ENCODE measurements at places on chromosomes 3 and 15.
A peak's percentile ranks its signal among the peaks of the same experiment; 100 is the strongest.

DNA sequence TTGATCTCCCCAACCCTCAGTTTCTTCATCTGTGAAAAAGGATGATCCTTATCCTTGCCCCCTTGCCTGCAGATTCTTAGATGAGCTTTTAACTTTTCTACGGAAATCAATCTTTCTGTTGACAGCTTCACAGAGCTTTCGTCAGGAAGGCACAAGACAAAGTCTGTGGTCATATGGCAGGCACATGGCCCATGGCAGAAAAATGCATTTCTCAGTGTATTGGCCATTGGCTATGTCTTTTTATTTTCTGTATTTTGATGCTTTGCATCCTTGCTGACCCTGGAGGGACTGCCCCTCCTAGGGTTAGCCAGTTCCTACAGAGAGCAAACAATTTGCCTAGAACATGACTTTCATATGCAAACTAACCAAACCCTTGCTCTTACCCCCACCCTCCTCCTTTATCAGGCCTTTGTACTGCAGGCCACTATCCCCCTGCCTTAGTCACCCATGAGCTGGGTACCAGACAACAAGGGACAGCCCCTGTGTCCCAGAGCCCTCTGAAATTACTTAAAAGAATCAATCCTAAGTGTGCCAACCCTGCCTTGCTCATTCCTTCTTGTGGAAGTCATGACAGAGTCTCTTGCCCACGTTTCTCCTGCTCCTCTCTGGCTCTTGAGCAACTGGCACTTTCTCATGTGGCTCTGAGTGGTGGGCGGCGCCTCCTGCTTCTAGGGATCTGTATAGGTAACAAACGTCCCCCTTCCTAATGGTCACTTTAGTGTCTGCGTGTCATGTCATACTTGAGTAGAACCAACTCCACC lies 24.1 kb upstream of the NOX5 start:
- no peak for DNase-seq

DNA sequence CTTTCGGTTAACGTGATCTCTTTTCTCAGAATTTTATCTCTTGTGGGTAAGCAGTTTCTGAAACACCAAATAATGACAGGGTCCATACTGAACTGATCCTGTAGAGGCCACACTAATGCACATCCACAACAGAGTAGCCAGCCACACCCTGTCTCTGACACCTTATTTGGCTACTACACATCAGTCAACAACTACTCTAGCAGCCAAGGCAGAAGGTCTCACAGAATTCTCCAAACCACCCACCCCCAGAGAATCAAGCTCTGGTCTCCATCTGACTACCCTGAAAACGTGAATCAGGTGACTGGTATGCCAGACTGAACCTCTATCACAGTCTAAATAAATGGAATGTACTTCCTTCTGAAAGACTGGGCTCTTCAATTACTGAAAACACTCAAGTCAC lies 38.0 kb downstream of the EDC3 start:
- DNase-seq: no peak

- DNase-seq: no peak
Measured at GRCh38 chr3:170868577-170869238, 1.3 kb downstream of the RPL22L1 start.

GRCh38 chr3:110533089-110533488 lies 538.5 kb upstream of the NECTIN3 start:
- no peak for DNase-seq

- DNase-seq: no peak
Measured at GRCh38 chr3:76815561-76815960, 224.3 kb upstream of the ROBO2 start.

- no peak for DNase-seq
Measured at GRCh38 chr3:62571916-62572315, 198.6 kb upstream of the FEZF2 start.

- no peak for DNase-seq
Measured at GRCh38 chr3:170869239-170869590, 780 bp downstream of the RPL22L1 start.

DNA sequence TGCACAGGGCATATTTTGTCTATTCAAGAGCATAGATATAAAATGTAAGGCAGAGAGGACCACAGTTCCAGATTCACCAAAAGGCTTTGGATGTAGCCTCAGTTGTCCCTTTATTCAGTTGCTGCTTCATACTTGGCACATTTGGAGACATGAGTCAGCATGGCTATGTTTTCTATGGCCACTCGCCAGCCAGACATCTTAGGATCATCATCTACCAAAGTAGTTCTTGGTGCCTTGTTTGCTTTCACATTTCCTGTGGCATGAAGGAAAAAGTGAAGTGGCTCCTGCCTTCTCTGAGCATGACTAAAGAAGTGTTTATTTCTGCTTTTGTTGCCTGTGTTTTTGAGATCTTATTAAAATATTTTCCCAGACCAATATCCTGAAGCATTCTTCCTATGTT lies 7.2 kb downstream of the SUSD5 start:
- peak; percentile 73 for DNase-seq

- DNase-seq: no peak
Measured at GRCh38 chr3:54176106-54176505, 53.8 kb downstream of the CACNA2D3 start.

DNA sequence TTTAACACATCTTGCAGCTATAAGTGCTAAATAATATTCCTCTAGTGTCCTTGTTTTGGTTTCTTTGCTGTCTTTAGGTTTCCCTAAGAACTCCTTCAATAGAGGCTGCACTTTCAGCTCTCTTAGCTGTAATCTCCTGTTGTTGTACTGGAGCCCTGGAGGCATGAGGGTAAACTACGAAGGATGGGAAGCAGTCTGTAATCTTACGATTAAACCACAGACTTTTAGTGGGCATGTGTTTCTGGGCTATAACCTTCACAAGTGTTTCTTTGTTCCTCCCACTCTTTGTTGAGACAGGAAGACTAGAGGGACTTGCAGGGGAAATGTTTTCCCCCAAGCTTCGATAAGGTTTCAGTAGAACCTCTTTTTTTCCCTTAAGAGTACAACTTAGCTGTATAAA lies 1058.1 kb downstream of the NSUN3 start:
- DNase-seq: no peak

- DNase-seq: no peak
Measured at GRCh38 chr3:183762304-183762703, 63.1 kb downstream of the MAP6D1 start.

GRCh38 chr15:88617790-88618189 lies 3.4 kb upstream of the AEN start:
- DNase-seq: no peak

DNA sequence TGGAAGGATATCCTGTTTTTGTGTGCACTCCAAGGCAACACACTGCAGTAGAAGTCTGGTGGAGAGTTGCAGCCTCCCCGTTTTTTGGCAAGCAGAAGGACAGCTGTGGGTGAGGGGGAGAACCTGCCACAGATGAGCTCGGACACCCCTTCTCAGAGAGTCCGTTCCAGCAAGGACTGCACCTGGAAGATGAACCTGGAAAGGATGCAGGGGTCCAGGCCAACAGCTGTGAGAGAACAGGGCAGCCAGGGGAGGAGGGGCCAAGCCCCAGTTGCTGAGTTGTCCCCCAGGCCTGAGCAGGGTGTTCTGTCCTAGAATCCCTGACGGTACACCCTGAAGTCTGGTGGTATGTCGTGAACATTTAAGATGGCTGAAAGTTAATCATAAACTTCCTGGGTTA lies 30.2 kb downstream of the ZXDC start:
- DNase-seq: no peak

GRCh38 chr15:49223536-49224274 lies 53.7 kb downstream of the GALK2 start:
- no peak for DNase-seq

DNA sequence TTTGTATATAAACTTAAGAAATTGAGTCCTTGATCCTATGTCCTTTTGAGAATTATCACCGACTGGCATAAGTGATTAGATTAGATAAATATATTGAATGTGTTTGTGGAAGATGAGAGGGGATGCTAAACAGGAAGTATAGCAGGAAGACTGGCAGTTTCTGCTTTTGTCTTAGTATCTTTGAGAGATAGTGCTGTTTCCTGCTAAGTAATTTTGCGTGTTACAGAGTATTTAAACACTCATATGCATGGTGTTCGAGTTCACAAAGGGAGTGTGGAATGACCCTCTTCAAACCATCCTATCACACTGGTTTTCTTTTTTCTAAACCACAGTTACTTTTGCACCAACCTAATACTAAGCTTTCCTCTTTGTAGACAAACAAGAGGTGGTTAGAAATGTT lies 106.0 kb downstream of the KLHL25 start:
- DNase-seq: no peak

DNA sequence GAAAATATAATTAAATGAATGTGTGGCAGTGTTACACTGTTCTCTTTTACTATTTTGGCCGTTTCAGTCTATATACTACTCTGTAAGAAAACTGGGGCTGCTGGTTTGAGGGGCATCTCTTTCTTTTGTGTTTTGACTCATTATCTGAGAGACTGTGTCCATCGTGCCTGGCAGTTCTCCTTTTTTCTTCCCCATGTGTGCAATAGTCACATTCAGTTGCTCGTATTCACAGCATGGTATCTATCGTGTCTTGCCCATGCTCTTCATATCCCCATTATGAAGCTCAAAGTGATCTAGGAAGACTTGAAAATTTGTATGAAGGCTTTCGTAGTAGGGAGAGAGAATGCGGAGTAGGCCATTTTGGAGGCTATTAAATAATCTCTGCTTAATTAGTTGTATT lies 29.8 kb upstream of the FAH start:
- no peak for DNase-seq

- no peak for DNase-seq
Measured at GRCh38 chr3:14323401-14324223, 78.8 kb upstream of the SLC6A6 start.

DNA sequence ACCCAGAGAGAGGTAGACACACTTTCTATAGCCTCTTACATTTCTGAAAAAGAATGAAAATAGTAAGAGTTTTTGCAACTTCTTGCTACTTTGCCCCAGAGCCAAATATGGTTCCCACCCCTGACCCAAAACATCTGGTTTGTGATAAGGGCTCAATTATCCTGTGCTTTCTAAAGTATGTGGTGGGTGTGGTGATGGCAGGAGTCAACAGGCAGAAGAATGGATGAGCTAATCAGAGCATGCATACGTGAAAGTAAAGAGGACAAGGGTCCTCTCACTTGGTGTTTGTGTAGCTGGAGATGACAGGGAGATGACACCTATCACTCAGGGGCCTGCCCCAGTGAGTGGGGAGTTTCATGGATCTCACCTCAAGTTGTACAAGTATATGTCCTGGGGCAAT lies 19.1 kb downstream of the KBTBD8 start:
- no peak for DNase-seq

- no peak for DNase-seq
Measured at GRCh38 chr15:36644191-36644896, 64.9 kb downstream of the CDIN1 start.

DNA sequence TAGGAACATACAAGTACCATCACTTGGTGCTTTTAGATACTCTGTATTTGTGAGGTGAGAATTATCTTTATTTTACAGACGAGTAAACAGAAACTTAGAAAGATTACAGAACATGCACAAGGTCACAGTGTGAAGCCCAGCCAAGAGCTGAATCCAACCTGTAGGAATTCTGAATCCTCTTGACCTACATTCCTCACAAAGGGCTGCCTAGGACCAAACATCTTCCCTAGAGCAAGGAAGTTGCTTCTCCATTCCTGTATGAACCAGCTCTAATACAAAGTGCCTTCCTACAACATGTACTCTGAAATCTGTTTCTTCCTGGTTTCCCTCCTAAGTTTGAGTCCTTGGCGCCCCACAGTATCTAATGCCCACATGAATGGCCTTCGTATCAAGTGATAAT lies 2.9 kb downstream of the HDGFL3 start:
- DNase-seq: no peak

DNA sequence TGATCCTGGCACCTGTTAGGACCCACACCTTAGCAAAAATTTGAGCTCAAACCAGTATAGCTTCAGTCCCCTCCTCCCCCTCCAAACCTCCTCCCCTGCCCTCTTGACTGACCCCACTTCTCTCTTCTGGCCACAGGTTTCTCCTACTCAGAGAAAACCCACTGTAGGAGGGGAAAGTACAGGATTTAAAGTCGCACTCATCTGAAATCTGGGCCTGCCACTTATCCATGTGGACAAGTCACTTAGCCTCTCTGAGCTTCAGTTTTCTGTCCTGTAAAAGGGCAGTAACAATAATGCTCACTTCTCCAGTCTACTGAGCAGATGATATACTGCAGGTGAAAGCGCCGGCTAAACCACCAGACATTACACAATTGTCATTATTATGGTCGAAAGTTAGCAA lies 142.7 kb downstream of the MEGF11 start:
- DNase-seq: no peak

GRCh38 chr3:52231502-52232278 lies 6.2 kb upstream of the TLR9 start:
- peak; percentile 82 for DNase-seq

DNA sequence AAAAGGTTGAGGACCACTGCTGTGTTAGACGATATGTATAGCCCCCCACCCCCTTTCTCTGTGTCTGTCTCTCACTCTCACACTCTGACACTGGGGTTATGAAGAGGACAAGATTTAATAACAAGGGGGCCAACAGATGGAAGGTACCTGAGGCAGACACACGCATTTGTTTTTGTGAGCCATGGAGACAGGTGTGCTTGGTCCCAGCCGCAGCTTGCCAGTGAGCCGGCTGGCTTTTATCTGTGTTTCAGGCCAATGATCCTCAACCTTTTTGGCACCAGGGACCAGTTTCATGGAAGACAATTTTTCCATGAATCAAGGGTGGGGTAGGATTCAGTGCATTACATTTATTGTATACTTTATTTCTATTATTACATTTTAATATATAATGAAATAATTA lies 394.9 kb upstream of the RGMA start:
- DNase-seq: no peak

GRCh38 chr3:174958671-174959328 lies 99.7 kb downstream of the NAALADL2 start:
- DNase-seq: no peak

DNA sequence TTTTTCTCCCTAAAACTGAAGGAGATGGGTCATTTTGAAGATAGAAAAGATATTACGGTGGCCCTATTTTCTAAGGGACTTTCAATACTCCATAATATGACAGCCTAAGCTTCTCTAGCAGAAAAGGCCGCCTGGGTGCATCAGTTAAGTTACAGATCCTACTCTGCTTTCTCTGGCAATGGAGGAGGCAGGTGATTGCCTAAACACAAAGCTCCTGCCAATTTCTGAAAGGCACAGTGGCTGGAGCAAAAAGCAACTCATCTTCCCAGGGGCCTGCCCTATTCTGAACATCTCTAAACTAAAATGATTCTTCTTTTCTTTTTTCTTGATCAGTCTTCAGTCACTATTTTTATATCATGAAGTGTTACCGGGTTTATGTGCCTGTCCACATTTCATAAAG lies 276.7 kb downstream of the CNTN4 start:
- DNase-seq: no peak

GRCh38 chr15:82833362-82833682 lies 23.9 kb downstream of the WHAMM start:
- DNase-seq: no peak
